Endodermal cell (in vitro differentiated cells): ENCODE measurements at places on chromosomes 4 and X.

GRCh38 chr4:145734576-145735346 is 54.8 kb downstream of the C4orf51 start:
- peak; percentile 71 for DNase-seq

- DNase-seq = no peak
These were observed 58.3 kb downstream of the INTS12 start for GRCh38 chr4:105650190-105650589.

- DNase-seq = no peak
These were observed 50.3 kb upstream of the OTUD4 start for GRCh38 chr4:145230726-145231125.

GRCh38 chrX:40300286-40300890 is 202.6 kb upstream of the BCOR start:
- no peak for DNase-seq

DNA sequence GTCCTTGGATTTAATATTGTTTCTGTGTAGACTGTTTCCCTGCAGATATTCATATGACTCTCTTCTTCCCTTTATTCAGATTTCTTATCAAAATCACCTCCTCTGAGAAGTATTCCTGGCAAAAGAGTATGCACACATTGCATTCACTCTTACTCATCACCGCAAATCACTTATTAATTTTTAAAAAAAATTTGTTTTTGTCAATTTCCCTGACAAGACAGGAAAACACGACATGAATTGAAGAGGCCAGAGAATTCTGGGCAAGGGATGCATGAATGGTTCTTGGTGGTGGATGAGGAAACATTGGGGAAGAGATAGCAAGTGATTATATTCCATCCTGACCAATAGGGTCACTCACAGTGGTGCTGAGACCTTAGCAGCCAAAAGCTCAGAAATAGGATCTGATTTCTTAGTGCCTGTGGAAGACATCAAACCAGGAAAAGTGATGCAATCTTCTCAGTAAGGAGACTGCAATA is 522.5 kb upstream of the AGA start:
- DNase-seq = no peak

DNA sequence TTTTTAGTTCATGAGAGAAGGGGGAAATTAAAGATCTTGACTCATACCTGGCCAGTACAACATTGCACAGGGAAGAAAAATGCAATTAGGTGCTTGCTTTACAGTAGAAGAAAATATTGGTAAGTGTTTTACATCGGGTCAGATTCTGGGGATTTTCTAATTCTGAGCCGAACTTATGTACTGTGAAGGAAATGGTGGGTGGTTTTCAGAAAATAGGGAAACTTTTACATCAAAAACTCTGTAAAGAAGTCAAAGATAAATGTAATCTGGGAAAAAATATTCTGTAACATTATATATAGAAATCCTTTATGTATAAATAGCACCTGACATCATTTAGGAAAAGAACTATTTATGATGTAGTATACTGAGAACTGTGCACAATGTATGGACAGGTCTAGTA is 75.4 kb downstream of the KDM6A start:
- DNase-seq = no peak

- no peak for DNase-seq
These were observed 186.4 kb downstream of the SPRY1 start for GRCh38 chr4:123583043-123583442.

- DNase-seq = no peak
These were observed 849 bp downstream of the MID1 start for GRCh38 chrX:10619425-10620046.

DNA sequence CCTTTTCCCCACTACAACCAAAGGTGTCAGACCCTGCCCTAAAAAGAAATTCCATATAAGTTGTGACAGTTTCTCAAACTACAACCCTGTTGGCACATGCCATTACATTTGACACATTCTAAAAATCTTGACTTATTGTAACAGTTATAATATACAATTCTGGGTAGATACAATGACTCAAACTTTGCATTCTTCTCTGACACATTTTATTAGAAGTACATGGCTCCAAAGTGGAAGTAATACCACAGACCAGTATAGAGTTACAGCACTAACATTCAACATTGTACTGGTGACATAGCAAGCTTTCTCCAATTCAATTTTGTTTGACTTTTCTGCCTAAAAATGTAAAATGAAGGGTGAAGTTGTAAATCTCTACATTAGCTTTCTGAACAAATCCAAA is 196.6 kb upstream of the ETNPPL start:
- no peak for DNase-seq
